ENCODE measurements at places on chromosomes 3 and 15. TPM values are rescaled to one million over a fixed set of nuclear protein-coding genes. Genes with fewer than 3 reads are reported as not detected.

The GTF2A2 gene
- 73.6 TPM for total RNA-seq

GRCh38 chr3:61360297-61360965 lies 109.2 kb upstream of the FHIT start:
- H3K4me1 ChIP-seq, result peaks cover 8% of the 10 kb centered on the region
- H3K4me3 ChIP-seq, result no peak overlapping the region

The POLQ gene
- total RNA-seq, result 0.55 TPM

The PDZRN3 gene
- 23.9 TPM for total RNA-seq

The FBXL2 gene
- 7.6 TPM for total RNA-seq

DNA sequence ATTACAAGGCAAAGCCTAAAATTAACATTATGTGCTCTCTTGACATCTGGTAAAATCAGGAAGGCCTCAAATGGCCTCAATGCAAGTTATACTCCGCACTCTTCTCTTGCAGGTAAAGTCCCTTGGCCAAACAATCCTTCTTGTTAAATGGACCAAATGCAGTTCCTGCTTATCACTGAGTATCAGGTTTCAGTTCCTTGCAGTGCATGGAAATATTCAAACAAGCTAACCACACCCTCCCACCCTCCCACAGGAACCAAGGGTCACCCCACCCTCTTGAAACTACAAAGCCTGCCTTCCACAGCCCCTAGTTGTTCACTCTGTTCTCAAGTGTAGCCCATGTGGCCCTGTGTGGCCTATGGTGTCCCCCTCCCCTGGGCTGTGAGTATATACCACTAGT lies 171.9 kb upstream of the CADPS start:
- H3K4me1 ChIP-seq, result no peaks in the 10 kb centered on the region
- no peaks in the 10 kb centered on the region for H3K36me3 ChIP-seq
- DNase-seq, result no peak
- H3K27me3 ChIP-seq, result no peaks in the 10 kb centered on the region
- no peak overlapping the region for H3K4me3 ChIP-seq

- no peaks in the 10 kb centered on the region for H3K27me3 ChIP-seq
- no peak overlapping the region for H3K4me3 ChIP-seq
- H3K27ac ChIP-seq, result no peak overlapping the region
Measured at GRCh38 chr3:108552267-108553159, 36.7 kb downstream of the CIP2A start.

DNA sequence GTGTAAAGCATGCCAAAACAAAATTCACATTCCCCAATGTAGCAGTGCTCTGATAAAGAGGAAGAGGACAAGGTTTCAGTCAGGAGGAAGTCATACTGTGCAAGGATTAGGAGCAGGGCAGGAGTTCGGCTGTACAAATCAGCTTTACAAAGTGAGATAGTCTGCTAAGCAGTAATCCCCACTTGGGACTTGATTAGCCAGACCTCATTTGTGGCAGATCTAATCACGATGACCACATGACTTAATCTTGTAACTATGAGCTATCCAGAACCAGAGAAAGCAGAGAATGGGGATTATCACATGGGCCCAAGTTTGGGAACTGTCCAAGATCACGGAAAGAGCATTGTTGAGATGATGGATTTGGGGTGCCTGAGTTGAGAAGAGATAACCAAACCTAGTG lies 7.8 kb downstream of the DCBLD2 start:
- H3K4me3 ChIP-seq, result no peak overlapping the region
- peaks cover 5% of the 10 kb centered on the region for H3K4me1 ChIP-seq
- H3K27me3 ChIP-seq, result no peaks in the 10 kb centered on the region

DNA sequence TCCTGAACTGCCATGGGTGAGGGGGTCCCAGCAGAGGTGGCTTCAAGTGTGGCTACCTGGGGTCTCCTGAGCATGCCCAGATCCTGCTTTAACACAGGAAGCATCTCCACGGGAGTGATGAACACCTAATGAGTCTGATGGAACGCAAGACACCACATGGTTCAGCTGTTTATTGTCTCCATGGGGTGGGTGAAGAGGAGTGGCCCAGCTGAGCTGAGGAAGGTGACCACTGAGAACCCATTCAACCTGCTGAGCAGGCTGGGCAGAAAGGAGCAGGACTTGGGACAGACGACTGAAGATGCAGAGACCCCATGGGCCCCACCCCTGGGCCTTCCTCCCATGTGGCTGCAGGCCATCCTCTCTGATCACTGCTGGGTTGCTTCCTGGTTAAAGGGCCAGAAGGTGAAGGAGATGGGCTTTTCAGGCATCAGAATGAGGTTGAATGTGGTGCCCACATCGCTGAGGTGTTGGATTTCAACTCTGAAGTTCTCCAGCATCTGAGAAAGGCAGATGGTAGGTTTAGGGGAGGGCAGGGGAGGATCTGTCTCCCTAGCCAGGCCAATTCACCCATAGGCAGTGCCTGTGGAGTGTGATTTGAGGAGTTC lies 29.7 kb downstream of the CYP11A1 start:
- peaks cover 5% of the 10 kb centered on the region for H3K4me1 ChIP-seq
- no peak overlapping the region for H3K4me3 ChIP-seq
- H3K27ac ChIP-seq, result no peak overlapping the region
- H3K27me3 ChIP-seq, result no peaks in the 10 kb centered on the region

DNA sequence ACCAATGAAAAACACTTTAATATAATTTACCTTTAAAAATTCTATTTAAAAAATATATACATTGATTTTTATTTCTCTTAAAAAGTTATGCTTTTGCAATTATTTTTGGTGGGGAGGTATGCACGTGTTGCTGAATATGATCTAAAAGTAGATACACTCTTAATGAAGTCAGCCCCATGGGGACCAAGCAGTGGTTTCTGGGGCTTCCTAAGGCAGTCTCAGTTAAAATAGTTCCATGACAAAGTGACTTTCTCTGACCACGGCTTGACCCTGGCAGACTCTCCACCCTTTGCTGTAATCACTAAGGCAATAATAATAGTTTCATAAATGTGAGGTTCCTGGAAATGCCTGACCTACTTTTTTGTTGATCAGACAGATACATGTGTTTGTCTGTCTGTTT lies 50.4 kb downstream of the CCR4 start:
- no peaks in the 10 kb centered on the region for H3K27me3 ChIP-seq
- no peak overlapping the region for H3K27ac ChIP-seq
- H3K4me3 ChIP-seq, result no peak overlapping the region
- H3K36me3 ChIP-seq, result peaks cover 4% of the 10 kb centered on the region

- no peaks in the 10 kb centered on the region for H3K36me3 ChIP-seq
- H3K27ac ChIP-seq, result no peak overlapping the region
- no peak for DNase-seq
- H3K4me3 ChIP-seq, result no peak overlapping the region
Measured at GRCh38 chr3:177495566-177495965, 298.3 kb upstream of the TBL1XR1 start.

DNA sequence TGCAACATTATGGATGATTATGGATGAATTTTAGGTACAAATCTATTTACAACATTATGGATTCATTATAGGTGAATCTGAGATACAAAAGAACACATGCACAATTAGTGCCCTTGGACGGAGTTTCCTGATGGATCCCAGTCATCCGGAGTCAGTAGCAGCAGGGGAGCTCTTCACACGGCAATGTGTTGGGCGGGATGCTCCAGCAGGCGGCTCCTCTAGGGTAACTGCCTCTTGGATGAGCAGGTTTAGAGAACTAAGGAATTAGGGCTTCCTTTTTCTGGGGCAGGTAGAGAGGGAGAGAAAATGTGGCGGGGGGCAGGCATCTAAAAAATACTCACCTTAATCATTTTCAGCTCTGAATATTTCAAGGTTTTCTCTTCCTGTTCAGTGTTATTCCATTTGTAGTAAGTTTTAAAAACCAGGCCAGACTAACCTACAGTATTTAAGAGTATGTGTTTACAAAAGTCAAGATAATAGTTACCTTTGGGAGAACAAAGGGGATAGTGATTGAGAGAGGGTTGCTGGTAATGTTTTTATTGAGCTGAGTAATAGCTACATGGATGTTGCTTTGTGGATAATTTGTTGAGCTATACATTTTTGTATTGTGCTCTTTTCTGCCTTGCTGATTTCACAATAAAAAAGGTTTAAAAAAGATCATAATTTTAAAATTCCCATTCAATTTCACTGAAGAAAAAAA lies 27.4 kb upstream of the GOLM2 start:
- H3K4me1 ChIP-seq, result no peaks in the 10 kb centered on the region
- no peak for DNase-seq
- no peaks in the 10 kb centered on the region for H3K27me3 ChIP-seq
- H3K36me3 ChIP-seq, result no peaks in the 10 kb centered on the region

DNA sequence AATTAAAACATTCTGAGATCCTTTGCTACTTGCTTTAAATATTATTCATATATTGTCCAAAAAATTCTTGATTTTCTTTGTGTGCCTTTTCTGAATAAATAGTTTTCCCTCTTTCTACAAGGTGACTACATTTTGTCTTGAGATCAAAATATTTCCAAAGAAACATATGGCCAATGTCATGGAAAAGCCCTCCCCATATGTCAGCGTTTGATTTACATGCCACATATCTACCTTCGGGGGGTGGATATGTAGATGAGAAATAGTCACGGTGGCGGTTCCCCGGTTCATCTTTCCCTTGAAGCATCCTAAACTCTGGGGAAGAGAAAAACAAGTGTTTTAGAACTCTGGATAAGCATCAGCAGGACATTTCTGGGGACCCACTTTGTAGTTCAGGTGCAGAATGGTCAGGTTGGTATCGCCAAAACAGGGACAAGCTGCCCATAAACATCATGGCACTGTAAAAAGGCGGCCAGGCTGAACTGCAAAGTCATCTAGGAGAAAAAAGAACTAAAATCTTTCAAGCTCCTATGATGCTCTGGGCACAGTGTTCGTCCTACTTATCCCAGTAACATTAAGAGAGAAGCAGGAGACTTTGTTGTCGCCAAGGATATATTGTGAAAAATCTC lies 91.5 kb downstream of the MEX3B start:
- no peaks in the 10 kb centered on the region for H3K4me1 ChIP-seq
- no peaks in the 10 kb centered on the region for H3K36me3 ChIP-seq
- no peaks in the 10 kb centered on the region for H3K27me3 ChIP-seq
- no peak for DNase-seq
- H3K27ac ChIP-seq, result no peak overlapping the region
- H3K4me3 ChIP-seq, result no peak overlapping the region

The IGF1R gene
- total RNA-seq, result 40.0 TPM

DNA sequence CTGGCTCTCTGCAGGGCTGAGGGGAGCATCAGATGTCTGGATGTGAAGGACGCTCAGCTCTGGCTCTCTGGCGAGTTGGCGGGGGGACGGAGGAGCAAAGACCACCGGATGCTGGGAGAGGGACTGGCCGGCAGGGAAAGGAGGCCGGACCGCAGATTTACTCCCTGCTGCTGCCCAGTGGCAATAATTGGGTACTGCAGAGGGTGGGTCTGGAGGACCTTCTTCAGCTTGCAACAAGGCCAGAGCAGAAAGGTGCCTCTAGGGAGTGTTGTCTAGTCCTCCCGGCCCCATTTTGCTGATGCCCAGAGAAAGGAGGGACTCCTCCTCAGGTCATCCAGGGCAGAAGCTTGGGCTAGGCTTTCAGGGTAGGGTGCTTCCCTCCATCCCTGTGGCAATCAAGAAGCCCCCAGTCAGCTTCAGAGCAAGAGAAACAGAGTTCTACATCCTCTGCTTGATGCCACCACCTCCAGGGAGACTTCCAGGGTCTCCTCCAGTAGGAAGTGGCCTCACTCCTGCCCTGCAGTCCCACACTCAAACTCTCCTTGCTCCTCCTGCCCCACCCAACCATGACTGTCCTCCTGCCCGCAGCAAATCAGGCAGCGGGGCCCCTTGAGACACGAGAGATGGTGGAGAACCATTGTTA lies 20.3 kb upstream of the CSPG4 start:
- H3K4me1 ChIP-seq, result peaks cover 19% of the 10 kb centered on the region
- DNase-seq, result peak; percentile 78
- H3K27ac ChIP-seq, result no peak overlapping the region
- no peak overlapping the region for H3K4me3 ChIP-seq

DNA sequence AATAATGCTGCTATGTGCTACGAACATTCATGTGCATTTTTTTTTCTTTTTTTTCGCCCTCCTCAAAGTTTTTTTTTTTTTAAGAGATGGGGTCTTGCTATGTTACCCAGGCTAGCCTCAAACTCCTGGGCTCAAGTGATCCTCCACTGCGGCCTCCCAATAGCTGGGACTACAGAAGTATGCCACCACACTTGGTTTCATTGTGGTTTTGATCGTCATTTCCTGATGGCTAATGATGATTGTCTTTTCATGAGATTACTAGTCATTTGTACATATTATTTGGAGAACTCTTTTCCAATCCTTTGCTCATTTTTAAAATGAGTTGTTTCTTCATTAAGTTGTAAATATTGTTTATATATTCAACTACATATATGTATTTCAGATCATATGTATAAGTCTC lies 48.8 kb downstream of the FBXO22 start:
- H3K36me3 ChIP-seq, result no peaks in the 10 kb centered on the region
- H3K27ac ChIP-seq, result no peak overlapping the region
- H3K4me3 ChIP-seq, result no peak overlapping the region
- DNase-seq, result no peak

The PIERCE2 gene
- total RNA-seq, result 2.3 TPM

GRCh38 chr15:64438653-64439447 lies 21.5 kb upstream of the ZNF609 start:
- H3K27ac ChIP-seq, result no peak overlapping the region
- H3K27me3 ChIP-seq, result no peaks in the 10 kb centered on the region
- H3K4me3 ChIP-seq, result no peak overlapping the region
- peaks cover 3% of the 10 kb centered on the region for H3K36me3 ChIP-seq

DNA sequence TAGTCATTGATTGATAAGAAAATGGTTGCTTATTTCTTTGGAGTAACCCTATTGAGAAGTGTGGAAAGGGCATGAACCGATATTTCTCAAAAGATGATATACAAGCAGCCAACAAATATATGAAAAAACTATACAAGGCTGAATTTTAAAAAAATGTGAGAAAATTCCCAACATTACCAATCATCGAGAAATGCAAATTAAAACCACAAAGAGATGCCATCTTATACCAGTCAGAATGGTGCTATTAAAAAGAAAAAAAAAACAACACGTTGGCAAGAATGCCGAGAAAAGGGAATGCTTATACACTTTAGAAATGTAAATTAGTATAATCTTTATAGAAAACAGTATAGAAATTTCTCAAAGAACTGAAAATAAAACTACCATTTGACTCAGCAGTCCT lies 77.7 kb upstream of the ROBO1 start:
- H3K36me3 ChIP-seq, result no peaks in the 10 kb centered on the region
- DNase-seq, result no peak
- no peak overlapping the region for H3K27ac ChIP-seq
- H3K4me1 ChIP-seq, result no peaks in the 10 kb centered on the region

GRCh38 chr15:56233549-56233948 lies 10.1 kb downstream of the RFX7 start:
- H3K27me3 ChIP-seq, result no peaks in the 10 kb centered on the region
- H3K27ac ChIP-seq, result no peak overlapping the region
- no peaks in the 10 kb centered on the region for H3K4me1 ChIP-seq
- H3K4me3 ChIP-seq, result no peak overlapping the region

DNA sequence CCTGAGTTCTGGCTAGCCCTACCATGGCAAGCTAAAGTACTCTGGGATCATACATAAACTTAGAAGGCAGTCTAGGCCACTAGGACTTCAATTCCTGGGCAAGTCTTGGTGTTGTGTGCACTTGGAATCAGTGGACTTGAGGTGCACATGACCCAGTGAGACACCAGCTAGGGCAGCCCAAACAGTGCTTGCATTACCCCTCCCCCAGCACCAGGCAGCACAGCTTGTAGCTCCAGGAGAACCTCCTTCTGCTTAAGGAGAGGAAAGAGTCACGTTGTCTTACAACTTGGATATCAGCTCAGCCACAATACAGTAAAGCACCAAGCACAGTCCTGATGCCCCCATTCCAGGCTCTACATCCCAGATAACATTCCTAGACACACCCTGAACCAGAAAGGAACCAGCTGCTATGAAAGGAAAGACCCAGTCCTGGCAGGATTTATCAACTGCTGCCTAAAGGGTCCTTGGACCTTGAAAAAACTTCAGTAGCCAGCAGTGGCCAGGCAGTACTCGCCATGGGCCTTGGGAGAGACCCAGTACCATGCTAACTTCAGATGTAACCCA lies 57.2 kb downstream of the MYO9A start:
- H3K4me3 ChIP-seq, result no peak overlapping the region
- peaks cover 8% of the 10 kb centered on the region for H3K4me1 ChIP-seq
- DNase-seq, result no peak
- H3K36me3 ChIP-seq, result no peaks in the 10 kb centered on the region

The EFHB gene
- total RNA-seq, result 0.90 TPM
